Activated naive CD8-positive, alpha-beta T cell treated with anti-CD3 and anti-CD28 coated beads, Interleukin-2, amount 10 ng/mL, durations not matched to agents 7 days and 5 days (primary cell): ENCODE measurements at places on chromosomes 2 and 18. TPM values are rescaled to one million over a fixed set of nuclear protein-coding genes. Genes with fewer than 3 reads are reported as not detected.

SLC9A4 gene
- total RNA-seq = 0.06 TPM

MC5R gene
- total RNA-seq = not detected

CYP26B1 gene
- not detected for total RNA-seq

MGAT5 gene
- total RNA-seq = 70.9 TPM

ELAC1 gene
- total RNA-seq = 9.6 TPM

FAM237A gene
- not detected for total RNA-seq

TMEM178A gene
- total RNA-seq = 0.17 TPM

VWC2L gene
- not detected for total RNA-seq

POTEI gene
- not detected for total RNA-seq
